ENCODE measurements at places on chromosomes 3 and 15.

DNA sequence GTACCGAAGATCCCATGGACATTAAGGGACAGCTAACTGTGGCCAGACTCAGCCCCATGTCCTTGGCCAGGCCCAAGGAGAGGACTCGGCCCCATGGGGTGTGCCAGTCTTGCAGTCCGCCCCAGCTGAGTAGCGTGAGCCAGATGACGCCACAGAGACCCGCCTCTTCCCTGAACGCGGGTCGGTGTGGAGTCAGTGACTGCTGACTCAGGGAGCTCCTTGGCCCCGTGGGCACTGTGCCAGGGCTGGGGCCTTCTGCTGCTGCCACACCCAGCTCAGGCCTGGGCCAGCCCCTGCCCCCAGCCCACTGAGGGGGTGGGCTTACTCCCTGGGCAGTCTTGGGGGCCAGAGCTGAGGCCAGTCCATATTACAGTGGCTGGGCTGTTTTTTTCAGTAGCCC is 52.8 kb downstream of the PLXNA1 start:
- DNase-seq = peak; percentile 74

- no peak for DNase-seq
Observed at GRCh38 chr3:74403307-74403706, 211.2 kb downstream of the CNTN3 start.

- DNase-seq = no peak
Observed at GRCh38 chr15:58348095-58348812, 83.5 kb upstream of the LIPC start.

DNA sequence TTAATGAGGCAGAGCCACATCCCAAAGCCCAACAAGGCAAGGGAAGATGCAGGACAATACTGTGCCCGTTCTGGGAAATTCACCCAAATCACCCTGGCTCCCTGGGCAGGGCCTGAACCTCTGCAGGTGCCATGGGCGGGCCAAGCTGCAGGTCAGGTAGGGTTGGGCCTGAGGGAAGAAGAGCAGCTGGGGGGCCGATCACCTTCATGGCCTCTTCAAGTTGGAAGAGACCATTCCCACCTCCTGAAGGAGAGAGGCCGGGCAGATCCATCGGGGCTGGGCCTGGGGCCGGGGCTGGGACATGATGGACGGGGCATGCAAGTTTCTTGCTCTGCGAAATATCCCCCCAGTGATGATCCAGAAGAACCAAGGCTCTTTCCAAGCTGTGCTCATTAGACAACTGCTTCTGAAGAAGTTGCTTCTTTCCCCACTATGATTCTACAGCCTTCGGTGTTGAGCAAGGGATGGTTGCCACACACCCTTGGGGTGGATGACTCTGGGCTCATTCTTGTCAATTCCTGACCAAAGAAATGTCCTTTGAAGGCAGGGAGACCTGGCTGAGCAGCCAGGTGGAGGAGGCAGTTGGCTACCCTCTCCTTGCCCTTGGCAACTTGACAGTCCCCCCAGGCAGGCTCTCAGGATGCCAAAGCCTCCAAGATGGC is 38.2 kb downstream of the KLHL25 start:
- DNase-seq = peak; percentile 39

DNA sequence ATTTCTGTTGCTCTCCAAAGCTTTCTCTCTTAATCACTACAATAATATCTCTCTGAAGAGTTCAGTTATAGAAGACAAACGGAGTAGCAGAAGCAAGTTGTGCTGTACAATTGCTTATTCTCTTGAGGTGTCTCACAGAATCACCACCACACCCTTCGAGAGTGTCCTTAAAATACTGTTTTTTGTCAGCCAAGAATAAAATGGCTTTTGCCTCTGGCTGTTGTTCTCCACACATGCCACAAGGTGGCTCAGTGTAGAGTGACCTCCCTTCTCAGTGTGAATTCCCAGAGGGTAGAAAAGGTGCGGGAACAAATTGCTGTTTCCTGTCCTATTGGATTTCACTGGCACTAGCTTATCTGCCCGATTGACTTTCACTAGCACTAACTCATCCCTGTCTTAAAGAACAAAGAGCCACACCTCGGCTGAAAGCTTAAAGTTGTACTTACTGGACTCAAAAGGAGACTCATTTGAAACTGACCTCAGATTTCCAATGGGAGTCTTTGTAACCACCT is 134.2 kb upstream of the SATB1 start:
- DNase-seq = no peak

- DNase-seq = no peak
Observed at GRCh38 chr15:62658498-62658897, 384.0 kb upstream of the TPM1 start.

DNA sequence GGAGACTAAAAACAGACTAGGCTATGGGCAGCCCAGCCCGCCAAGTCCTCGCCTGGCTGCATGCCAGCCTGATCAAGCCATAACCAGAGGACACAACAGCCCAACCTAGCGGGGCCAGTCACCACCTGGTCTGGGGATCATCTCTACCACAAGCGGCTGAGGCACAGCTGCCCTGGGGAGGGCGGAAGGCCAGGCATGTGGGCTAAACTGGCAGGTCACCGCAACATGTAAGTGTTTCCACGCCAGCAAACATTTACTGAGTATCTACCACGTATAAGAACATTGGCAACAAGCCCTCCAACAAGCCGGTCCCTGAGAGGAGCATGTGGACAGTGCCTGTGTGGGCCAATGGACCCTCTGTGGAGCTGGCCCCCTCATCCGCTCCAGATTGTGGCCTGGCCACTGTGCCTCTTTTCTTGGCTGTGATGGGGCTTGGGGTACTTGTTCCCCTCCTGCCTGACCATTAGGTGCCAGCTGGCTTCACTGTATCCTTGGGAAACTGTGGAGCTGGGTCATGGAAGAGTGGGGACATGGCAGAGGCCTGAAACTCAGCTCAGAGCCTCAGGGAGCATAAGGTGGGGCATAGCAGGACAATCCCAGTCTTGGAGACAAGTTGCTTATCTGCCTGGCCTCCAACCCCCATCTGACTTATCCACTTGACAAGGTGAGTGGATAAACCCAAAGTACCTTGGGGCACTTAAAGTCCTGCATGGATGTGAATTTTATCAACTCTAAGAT is 9.0 kb downstream of the UBXN7 start:
- DNase-seq = peak; percentile 31

GRCh38 chr3:60555686-60556354 is 695.4 kb downstream of the FHIT start:
- no peak for DNase-seq

DNA sequence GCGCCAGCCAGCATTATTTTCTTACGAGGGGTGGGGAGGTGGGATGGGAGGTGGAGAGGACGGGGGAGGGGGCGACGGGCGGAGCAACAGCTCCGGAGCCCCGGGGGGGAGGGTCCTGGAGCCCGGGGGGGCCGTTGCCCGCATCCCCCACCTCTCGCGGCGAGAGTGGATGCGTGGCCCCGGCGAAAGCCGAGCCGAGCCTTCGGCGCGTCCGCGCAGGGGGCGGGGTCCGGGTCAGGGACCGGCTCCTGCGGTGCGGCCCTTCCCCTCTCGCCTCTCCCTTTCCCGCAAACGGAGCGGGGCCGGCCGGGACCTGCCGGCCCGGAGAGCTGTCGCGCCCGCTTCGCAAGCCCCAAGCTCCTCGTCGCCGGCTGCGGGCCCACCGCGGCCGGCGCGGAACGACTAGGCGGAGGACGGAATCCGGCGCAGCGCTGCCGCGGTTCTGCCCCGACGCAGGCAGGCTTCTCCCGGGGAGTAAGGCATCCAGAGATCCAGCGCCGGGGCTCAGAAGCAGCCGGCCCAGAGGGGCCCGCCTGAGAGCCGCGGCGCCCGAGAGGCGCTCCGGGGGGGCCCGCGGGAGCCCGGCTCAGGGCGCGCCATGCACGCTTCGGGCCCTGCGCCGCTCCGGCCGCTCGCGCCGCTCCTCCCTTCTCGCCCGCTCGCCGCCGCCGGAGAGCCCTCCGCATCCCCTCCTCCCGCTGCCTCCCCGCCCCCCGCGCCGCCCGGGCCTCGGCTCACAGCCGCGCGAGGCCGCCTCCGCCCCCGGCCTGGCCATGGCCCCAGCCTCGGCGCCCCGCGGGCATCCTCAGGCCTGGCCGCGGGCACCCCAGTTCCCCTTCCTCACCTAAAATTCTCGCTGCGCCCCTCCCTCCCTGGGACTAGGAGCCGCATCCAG is 459 bp upstream of the ADCY5 start:
- peak; percentile 55 for DNase-seq

DNA sequence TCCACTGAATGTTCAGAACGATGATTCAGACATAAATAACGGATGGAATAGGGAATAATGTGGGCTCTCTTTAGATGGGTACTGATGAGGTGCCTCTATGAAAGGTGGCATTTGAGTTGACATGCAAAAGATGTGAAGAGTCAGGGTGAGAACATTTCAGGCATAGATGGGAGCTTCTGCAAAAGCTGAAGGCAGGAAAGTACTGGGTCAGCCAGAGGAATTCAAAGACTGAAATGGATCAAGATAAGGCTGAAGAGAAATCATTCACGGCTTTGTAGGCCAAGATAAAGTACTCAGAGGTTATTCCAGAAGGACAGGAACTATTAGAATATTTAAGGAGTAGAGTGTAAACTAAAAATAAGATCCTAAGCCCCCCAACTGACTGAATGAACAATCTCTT is 189.6 kb upstream of the MCTP2 start:
- no peak for DNase-seq

DNA sequence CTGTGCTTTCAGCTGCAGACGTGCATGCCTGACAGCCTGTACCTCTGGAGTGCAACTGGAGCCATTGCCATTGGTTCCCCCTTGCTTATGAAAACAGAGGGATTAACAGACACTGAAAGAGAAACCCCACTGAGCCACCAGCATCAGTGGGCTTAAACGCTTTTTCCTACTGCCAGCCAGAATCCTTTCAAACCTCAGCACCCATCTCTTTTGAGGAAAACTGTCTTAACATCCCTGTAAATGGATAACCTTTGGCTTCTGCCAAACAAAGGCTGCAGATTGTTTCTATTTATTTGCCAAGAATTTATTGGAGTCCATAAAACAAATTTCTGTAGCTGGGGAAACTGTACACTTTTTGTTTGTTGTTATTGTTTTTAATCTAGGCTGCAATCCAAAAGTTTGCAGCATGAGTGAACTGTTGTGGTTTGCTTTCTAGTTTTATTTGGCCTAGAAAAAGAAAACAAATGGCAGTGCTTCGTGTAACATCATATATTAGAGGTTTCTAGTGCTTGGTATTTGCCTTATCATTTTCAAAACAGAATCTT is 369.2 kb upstream of the IL12A start:
- no peak for DNase-seq

DNA sequence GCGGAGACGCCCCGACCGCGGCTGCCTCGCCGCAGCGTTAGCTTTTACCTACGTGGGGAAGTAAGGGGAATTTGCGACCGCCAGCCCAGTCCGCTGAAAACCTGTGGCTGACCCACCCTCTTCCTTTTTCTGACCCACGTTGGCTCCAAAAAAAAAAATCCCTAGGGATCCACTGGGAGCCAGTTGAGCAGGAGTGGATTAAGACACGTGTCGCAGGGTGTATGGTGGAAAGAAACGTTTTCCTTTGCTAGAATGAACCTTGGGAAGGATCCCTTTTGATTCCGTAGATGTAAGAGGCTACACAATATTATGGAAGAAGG is 575 bp upstream of the PCYT1A start:
- no peak for DNase-seq

DNA sequence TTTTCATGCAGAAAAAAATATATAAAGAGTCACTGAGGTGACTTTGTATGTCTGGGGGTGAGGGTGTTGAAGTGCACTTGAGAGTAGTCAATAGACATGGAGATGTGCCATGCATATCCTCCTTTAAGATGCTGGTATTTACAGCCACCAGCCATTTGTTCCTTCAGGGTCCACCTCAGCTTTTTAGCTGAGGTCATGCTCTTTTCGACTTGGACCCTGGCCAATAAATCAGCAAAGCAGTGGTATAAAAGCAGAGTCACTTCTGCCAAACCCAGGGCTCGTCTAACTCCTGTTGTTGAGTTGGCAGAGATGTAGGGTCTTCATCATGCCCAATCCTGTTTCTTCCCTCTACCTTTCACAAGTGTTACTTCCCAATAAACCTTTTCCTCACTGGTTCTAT is 75.1 kb upstream of the OSTN start:
- DNase-seq = no peak
